Fibroblast of the aortic adventitia (primary cell): ENCODE measurements at places on chromosomes 3 and 15.

DNA sequence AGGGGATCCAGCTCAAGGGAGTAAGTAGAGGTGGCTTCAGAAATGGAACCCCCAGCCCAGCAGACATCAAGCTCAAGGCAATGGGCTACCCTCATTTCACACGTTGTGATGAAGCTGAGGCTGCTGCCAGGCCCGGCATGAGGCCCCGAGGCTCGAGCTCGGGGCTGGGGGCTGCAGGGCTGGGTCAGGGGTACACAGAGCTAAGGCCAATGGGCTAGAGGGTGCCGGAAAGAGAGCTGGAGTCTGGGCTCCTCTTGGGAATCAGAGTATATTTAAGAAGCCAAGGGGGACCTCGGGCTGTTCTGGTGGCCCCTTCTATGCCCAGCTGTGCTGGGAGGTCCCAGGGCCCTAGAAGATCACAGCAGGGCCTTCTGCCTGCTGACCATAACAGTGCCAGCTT lies 7.4 kb downstream of the PRSS50 start:
- no peak for DNase-seq

DNA sequence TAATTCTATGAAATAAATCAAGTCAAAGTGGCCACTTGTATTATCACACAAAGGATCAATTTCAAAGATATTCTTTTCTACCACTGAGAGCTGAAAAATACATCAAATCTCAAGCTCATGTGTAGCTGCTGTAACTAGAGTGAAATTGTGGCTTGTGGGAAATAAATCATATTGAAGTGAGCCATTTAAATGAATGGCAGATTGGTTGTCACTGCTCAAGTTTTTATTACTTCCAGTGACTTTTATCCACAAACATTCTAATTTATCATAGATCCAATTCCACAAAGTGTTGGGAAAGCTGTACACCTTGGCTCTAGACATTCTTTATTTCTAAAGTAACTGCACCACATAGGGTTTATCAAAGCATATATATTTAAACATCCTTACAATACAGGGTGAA lies 285.4 kb downstream of the CNTN3 start:
- no peak for DNase-seq

- peak; percentile 49 for DNase-seq
Measured at GRCh38 chr3:20039765-20040547, at the start of gene KAT2B. Gene KAT2B (plus strand): TSS chr3:20040446. CDS start chr3:20040478, 32 bp downstream.

GRCh38 chr15:38440353-38441129 lies 13.4 kb upstream of the FAM98B start:
- peak; percentile 73 for DNase-seq

DNA sequence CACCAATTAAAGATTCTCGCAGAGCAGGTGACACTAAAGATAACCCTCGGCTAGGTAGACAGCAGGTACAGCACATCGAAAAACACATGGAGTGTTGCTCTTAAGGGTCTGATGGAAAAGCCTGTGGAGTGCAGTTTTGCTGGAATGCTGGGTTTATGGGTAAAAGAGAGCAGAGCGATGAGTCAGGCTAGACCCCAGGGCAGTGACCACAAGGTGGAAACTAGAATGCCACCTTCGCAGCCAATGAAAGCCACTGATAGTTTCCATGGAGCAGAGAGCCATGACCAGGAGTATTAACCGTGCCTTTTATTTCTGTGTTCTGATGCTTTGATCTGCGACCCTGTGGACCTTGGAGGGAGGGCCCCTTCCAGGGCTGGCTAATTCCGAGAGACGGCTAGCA lies 149.8 kb downstream of the GABRB3 start:
- DNase-seq = no peak

DNA sequence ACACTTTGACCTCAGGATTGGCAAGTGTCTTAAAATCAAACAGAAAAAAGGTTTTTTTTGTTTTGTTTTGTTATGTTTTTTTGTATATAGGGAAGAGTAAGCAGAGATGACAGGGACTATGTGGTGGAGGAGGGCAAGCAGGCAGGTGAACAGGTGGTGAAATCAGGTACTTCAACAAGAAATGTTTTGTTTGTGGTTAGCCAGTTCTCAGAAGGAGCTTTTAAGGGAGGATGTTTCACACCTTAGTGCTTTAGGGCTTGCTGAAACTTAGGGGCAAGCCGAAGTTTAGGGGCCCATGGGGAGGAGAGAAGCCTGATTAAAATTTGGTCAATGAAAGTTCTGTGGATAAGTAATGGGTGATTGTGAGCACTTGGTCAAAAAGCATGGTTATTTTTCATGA lies 370.7 kb upstream of the SLCO3A1 start:
- no peak for DNase-seq

GRCh38 chr3:6448011-6448410 lies 412.9 kb upstream of the GRM7 start:
- no peak for DNase-seq

DNA sequence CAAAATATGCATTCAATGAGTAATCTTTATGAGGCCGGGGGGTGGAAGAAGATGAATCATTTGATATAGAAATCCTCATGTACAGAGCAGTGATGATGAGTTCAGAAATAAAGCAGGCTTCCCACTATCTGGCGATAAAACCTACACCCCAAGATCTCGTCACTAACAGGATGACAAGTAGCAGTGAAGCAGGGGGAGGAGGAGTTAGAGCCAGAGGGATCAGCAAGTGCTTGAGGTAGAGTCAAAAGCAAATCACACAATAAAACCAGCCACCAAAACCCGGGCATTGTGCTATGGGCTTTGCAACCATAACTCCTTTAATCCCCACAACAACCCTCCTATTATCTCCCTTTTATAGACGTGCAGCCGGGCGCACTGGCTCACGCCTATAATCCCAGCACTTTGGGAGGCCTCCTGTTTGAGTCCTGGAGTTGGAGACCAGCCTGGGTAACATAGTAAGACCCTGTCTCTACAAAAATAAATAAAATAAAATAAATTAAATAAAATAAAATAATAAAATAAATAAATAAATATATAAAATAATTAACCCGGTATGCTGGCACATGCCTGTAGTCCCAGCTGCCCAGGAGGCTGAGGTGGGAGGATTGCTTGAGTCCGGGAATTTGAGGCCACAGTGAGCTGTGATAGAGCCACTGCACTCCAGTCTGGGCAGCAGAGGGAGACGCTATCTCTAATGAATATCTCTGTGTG lies 53.0 kb downstream of the STARD5 start:
- peak; percentile 12 for DNase-seq

DNA sequence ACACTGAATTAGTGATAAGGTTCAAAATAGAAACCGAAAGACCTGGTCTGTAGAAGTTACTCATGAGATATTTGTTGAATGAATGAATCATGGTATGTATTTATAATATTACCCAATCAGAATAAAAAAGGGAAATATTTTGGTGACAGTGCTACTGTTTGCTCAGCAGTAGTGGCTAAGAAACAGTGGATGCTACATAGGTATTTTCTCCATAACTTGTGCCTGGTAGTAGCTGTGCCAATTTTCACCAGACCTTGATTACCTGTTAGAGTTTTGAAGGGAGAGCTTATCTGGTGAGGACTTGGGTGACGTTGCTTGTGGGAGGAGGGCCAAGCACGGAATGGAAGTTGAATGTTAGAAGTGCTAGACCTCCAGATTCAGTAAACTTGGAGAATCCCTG lies 14.3 kb downstream of the LIMD1 start:
- peak; percentile 60 for DNase-seq

GRCh38 chr3:109242187-109242523 lies 74.2 kb downstream of the DPPA2 start:
- no peak for DNase-seq

- DNase-seq = peak; percentile 51
Measured at GRCh38 chr15:84878504-84878903, 6.0 kb upstream of the SLC28A1 start.

- DNase-seq = peak; percentile 99
Measured at GRCh38 chr3:149575961-149576564, 81.8 kb downstream of the WWTR1 start.

- DNase-seq = no peak
Measured at GRCh38 chr3:43817825-43818224, 127.1 kb downstream of the ABHD5 start.

- peak; percentile 30 for DNase-seq
Measured at GRCh38 chr3:43870844-43871626, 180.3 kb downstream of the ABHD5 start.

DNA sequence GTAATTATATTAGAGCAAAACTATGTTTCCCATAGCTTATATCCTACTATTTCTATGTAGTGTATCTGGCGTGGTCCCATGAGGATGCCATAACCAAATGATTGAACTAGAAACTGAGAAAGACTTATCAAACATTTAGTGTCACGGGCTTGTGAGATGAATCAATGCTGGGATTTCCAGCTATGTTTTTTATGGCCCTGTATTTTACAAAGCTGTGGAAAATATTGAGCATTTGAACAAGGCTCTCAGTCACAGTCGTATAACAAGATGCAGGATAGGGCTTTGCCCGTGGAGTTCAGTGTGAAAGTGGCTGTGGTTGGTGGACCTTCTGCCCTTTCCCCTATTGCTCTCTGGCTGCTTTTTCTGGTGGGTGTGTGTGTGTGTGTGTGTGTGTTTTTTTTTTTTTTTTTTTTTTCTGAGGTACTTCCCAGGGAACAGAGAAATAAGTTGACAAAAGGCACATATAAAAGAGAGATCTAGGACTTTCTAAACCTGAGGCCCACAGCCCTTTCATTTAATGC lies 60.7 kb downstream of the CACNA1D start:
- DNase-seq = no peak

- peak; percentile 30 for DNase-seq
Measured at GRCh38 chr3:151460228-151460627, 633 bp downstream of the IGSF10 start.

- DNase-seq = no peak
Measured at GRCh38 chr15:87724330-87724729, 532.2 kb downstream of the NTRK3 start.

- peak; percentile 91 for DNase-seq
Measured at GRCh38 chr15:70867911-70868467, 14.0 kb upstream of the LARP6 start.

GRCh38 chr3:69240651-69241568 lies 118.5 kb upstream of the LMOD3 start:
- DNase-seq = peak; percentile 21

GRCh38 chr3:104878395-104878794 lies 488.3 kb upstream of the ALCAM start:
- DNase-seq = peak; percentile 86

DNA sequence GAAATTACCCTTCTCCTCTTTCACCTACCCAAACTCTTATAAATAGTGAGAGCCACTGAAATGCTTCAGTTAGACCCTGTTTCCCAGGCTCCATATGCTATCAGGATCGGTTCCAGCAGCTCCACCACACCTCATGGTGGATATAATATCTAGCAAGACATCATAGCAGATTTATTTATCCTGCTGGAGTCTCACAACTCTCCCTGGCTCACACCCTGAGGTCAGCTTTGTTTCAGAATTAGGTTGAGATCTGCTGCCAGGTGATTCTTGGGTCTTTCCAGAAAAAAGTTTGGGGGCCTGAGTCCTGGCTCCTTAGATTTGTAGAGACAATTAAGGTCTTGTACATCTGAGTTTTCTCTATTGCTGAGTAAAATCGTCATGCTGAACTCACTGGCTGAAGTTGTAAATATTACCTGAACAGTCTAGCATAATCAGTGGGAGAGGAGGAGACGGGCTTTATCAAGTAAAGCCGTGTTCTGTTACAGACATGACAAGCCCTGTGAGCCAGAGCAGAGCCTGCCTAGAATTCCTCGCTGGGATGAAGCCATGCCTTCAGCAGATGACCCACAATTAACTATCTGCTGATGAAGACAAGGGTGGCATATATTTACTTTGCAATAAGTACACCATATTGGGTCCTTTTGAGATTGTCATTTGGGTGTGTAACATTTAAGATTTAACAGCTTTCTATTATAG lies 131.6 kb downstream of the STAC start:
- no peak for DNase-seq

DNA sequence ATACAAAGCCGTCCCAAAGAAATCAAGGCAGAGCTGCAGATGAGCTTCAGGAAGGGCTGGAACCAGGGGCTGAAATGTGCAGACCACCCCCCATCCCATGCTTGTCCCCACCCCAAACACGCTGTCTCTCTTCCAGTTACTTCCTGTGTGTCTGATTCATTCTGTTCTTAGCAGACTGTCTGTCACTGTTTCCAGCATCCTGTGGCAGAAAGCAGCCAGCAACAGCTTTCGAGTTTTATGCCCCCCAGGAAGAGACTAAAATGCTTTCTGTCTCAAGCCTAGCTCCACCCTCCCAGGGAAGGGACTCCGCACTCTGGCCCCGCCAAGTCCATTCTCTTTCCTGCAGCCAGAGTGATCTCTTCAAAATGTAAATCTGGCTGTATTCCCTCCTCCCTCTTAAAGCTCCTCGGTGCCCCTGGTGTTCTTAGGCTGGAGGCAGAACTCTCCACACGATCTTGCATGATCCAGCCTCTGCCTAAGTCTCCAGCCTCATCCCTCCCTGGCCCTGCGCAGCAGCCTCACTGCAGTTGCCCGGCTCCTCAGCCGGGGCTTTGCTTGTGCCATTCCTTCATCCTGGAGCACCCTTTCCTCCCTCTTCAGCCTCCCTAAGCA lies 41.5 kb downstream of the HRH1 start:
- peak; percentile 81 for DNase-seq
